ENCODE measurements at places on chromosomes 6 and 20. TPM values are rescaled to one million over a fixed set of nuclear protein-coding genes. Genes with fewer than 3 reads are reported as not detected.

DNA sequence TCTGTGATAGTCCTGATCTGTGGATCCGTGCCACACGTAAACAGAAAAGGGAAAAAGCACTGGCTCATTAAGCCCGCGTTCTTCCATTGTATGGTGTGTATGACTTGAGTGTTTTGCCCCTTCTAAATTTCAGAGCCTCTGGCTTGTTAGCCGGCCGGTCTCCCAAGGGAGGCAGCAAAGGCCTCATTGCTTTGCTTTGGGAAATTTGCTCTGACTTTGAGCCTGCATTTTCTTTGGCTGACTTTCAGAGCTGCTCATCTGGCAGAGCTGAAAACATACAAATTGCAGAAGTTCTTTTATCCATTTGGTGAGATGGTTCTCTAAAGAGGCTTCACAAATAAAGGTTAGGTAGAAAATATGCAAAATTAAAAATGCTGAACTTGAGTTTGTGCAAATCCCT lies 123.0 kb downstream of the UTRN start:
- no peak for DNase-seq

DNA sequence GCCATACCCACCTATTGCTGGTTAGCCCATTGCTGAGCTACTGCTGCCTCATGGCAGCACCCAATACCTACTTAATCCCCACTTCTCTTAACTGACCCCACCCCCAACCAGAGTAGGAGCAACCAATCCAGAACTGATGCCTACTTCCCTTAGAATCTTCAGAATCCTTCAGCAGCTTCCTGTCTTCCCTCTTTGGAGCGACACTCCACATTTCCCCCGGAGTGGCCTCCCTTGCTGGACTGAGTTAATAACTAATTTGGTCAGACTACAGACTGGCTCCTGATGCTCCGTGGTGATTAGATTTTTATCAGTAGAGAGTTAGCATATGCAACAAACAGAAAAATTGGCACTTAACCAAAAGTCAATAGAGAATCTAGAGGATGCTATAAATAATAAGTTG lies 51.2 kb upstream of the UBR2 start:
- DNase-seq: no peak

DNA sequence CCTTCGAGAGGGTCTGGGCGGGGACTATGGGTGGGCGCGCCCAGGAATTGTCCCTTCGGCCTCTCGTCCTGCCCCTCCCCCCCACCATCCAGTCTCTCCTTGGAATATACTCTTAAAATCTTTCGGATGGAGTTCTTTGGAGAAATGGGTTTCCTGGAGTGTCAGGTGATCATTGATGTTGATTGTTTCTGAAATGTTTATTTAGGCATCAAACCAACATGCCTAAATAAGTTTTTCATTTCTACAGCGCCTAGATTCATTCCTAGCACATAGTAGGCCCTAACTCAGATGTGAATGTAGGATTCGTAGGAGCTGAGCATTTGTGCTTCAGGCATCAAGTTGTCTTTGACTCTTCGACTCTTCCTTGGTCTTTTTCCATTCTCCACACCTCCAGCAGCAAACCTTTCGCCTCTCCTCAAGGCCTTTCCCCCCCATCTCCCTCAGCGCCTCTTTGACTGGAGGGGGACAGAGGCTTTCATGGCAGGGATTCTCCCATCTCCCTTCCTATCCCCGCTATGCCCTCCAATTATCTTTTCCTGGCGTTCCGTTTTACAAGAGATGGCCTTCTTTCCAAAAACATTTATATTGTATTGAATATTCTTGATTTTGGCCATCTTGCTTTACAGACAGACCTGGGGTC lies 610 bp downstream of the CASP8AP2 start:
- no peak for DNase-seq

GRCh38 chr6:36999061-36999750 lies 6.2 kb upstream of the FGD2 start:
- no peak for DNase-seq

DNA sequence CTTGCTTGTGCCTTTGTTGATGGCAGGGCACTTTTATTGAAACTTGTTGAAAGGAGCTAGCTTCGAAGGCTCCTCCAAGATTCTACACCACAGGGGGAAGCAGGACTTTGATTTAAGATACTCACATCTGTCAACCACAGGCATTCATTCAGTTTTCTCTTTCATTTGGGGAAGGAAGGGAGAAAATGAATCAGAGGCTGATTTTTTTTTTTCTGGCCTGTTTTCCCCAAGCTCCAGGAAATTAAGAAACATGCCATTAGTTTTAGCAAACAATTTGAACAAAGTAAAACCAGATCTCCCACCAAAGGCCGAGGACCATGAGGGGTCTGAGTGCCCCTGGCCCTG lies 8.7 kb upstream of the APCDD1L start:
- no peak for DNase-seq

DNA sequence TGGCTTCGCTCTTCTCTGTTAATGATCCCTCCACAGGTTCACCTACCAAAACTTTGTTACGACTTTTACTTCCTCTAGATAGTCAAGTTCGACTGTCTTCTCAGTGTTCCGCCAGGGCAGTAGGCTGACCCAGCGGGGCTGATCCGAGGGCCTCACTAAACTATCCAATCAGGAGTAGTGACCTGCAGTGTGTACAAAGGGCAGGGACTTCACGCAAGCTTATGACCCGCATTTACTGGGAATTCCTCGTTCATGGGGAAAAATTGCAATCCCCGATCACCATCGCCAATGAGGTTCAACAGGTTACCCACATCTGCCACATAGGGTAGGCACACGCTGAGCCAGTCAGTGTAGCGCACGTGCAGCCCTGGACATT lies 771.4 kb upstream of the DEFB115 start:
- DNase-seq: no peak

EGFL8 gene
- polyA plus RNA-seq: not detected

AAR2 gene
- polyA plus RNA-seq: 55.9 TPM

DYNLRB1 gene
- 238 TPM for polyA plus RNA-seq

FRMD1 gene
- polyA plus RNA-seq: not detected
